ENCODE measurements at places on chromosomes 6 and 20.

GRCh38 chr6:132495604-132496079, 17.3 kb downstream of the STX7 start:
- DNase-seq, result no peak

DNA sequence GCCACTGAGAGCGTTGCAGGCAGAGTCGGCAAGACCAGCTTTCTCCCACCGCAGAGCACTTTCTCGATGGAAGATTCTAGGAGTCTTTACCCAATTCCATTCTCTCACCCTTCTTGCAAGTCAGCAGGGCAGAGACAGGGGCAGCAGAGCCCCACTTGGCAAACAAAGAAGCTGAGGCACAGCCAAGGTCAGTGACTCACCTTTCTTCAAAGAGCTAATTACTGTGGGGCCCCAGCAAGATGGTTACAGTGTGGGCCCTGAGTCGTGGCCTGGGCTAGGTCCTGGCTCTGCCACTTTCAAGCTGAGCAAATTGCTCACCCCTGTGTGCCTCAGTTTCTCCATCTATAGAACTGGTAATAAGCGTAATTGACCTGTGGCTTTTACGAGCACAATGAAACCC, 277.0 kb downstream of the PREX1 start:
- no peak for DNase-seq

- DNase-seq, result no peak
Measured at GRCh38 chr20:56755201-56755600, 126.1 kb downstream of the TFAP2C start.

GRCh38 chr20:4454111-4454510, 267.6 kb upstream of the PRND start:
- no peak for DNase-seq

DNA sequence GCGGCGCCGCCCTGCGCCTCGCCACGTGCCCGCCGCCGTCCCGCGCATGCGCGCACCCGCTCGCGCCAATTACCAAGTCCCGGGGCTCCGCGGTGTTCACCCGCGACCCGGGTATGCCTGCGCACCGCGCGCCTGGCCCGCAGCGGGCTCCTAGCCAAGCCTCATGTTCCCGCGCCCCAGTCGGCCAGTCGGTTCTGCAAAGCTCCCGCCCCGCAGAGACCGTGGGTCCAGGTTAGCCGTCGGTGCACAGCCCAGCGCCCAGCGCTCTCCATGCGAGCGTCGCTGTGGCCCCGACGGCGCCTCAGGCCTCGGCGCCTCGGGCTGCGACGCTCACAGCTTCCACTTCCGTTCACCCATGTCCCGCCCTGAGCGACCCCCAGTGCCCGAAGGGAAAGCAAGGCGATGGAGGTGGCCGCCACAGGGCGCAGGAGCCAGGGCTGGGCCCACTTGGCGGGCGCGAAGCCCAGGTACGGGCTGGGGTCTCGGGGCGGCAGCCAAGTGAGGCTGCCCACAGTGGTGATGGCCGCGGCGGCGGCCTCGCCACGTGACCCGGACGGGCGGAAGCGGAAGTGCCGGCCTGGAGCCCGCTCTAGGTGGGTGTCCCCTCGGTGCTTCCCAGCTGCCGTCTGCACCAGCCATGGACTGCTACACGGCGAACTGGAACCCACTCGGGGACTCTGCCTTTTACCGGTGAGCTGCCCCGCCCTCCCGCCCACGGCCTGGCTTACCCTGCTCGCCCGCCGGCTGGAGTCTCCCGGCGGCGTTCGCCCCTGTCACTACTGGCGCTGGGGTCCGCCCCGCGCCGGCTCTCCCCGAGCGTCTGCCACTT, at the start of the genes PCED1A and VPS16:
Gene PCED1A, minus strand, starts transcription at position 518 of the 829 bp plus-strand sequence. CDS start 743 bp downstream, outside the sequence.
Gene VPS16, plus strand, starts transcription at position 608 of the 829 bp plus-strand sequence. Its CDS starts 30 bp downstream, at position 638.
- peak; percentile 73 for DNase-seq

GRCh38 chr20:35463455-35464300, 8.3 kb downstream of the CEP250 start:
- peak; percentile 44 for DNase-seq

DNA sequence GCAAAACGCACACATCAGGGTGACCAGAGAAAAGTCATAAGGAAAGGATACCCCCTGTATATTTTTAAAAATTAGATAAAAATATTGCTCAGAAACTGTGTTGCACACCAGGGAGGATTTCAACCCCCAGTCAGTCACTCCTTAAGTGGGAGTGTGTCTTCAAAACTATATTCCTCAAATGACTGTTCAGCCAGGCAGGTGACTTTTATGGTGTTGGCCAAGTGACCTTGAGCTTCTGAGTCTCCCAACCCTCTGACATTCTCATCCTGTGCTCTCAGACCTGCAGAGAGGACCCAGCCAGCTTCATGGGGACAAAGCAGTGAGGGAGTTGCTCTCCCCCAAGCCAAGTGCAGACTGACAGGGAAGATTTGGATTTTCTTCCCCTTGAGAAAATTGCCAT, 311.9 kb upstream of the JARID2 start:
- no peak for DNase-seq

GRCh38 chr6:69816569-69816968, 19.8 kb upstream of the LMBRD1 start:
- peak; percentile 5 for DNase-seq

GRCh38 chr6:159646733-159647132, 46.3 kb downstream of the SOD2 start:
- DNase-seq, result no peak

- DNase-seq, result no peak
Measured at GRCh38 chr6:135887069-135887468, 35.6 kb downstream of the PDE7B start.

- no peak for DNase-seq
Measured at GRCh38 chr20:3786126-3786484, 435 bp downstream of the CENPB start.

- DNase-seq, result no peak
Measured at GRCh38 chr6:159074120-159074684, 29.4 kb upstream of the TAGAP start.

DNA sequence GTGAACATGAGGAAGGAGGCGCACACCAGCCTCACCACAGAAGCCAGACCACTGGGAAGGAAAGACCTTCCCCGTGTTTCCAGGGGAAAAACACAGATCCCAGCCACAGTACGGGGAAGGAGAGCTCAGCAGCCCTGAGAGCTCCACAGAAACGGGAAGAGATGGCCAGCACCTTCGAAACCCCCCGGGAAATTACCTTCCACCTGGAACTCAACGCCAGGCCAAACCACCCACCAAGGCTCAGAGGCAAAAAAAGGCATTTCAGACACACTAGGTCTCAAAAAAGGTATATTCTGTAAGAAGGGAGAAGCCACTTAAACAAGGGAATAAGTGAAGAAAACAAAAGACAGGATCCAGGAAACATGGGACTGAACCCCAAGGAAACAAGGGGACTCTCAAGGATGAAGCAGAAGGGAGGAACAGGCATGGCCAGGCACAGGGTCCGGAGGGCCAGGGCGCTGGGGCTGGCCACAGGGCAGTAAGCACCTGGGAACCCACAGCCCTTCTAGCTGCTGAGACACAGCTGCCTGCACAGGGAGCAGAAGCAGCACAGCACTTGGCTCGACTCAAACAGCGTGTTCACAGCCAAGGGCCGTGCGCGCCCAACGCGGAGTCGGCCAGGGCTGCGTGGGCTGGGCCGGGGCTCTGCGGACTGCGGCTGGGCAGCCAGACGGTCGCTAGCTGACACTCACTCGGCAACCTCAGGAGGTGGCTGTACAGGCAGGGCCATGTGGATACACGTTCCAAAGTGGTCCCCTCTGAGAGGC, 44.6 kb downstream of the TAF4 start:
- no peak for DNase-seq

- no peak for DNase-seq
Measured at GRCh38 chr6:138507977-138508675, 8.8 kb upstream of the NHSL1 start.

- no peak for DNase-seq
Measured at GRCh38 chr6:159463119-159463829, 229.8 kb downstream of the SOD2 start.

DNA sequence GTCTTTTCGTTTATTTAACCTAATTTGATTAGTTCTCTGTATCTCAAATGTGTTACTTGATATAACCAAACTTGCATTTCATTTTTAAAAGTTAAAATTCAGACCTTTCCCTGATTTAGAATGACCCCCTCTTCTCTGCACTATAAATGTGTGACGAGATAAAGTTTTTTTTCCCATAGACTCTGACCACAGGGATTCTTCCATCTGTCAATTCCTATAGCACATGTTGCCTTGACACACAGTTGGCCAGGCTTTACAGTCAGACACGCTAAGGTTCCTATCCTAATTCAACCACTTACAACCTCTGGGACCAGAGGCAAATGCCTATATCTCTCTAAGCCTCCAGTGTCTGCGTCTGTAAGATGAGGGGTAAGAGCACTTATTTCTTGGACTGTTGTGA, 40.6 kb downstream of the KCNS1 start:
- no peak for DNase-seq

DNA sequence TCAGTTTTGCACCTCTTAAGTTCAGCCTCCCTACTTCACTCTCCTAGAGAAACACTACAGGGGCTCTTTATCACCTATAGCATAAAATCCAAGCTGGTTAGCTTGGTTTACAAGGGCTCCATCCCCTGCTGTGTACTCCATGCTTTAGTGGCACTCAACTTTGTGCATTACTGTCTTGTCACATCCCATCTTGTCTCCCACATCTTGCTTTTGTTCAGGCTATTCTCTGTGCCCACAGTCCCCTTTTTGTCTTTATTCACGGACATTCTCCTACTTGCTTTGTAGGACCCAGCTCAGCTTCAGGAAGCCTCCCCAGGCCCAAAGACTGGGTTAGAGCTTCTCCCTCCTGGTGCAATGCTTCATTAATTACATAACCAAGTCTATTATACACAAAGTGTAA, 107.9 kb upstream of the SPACA1 start:
- no peak for DNase-seq

DNA sequence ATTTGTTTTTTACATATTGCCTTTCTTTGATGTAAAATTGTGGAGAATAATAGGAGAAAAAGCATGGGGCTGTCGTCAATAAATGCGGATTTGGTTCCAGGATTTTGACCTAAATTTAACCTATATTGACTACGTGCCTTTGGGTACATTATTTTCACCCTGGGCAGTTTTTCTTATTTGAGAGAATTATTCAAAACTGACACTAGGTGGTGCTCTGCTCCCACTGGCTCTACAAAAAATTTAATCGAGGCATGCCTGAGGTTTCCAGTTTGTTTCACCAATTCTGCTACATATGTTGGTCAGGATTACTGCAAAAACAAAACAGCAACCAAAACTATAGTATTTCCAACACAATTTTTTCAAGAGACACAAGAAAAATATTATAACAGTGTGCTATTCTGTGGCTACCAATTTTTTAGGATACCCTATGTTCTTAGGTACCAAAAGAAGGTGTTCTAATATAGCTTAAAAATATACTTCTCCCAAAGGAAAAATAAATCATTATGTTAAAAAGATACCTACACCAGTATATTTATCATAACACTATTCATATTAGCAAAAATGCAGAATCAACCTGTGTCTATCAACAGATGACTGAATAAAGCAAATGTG, 48.6 kb upstream of the FABP7 start:
- no peak for DNase-seq
